ENCODE measurements at places on chromosomes 13 and 19.

- DNase-seq, result peak; percentile 13
These were observed 103.8 kb downstream of the TNFRSF19 start for GRCh38 chr13:23673867-23674605.

DNA sequence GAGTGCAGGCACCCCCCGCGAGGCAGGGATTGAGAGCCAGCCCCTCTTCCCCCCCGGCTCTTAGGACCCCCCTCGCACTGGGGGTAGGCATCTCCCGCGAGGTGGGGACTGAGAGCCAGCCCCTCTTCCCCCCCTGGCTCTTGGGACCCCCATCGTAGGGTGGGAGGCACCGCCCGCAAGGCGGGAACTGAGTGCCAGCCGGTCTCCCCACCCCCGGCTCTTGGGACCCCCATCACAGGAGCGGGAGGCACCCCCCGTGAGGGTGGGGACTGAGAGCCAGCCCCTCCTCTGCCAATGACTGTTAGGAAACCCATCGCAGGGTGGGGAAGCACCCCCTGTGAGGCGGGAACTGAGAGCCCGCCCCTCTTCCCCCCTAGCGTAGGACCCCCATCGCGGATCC, 363.4 kb upstream of the SPRY2 start:
- no peak for DNase-seq

- peak; percentile 95 for DNase-seq
These were observed 71.5 kb downstream of the NUFIP1 start for GRCh38 chr13:44917589-44918325.

GRCh38 chr13:77697217-77698103, at the start of gene SLAIN1:
SLAIN1 (plus strand) TSS chr13:77697687; CDS start chr13:77697914, 227 bp downstream.
- peak; percentile 46 for DNase-seq

GRCh38 chr13:59568306-59568705, 595.4 kb downstream of the DIAPH3 start:
- no peak for DNase-seq

DNA sequence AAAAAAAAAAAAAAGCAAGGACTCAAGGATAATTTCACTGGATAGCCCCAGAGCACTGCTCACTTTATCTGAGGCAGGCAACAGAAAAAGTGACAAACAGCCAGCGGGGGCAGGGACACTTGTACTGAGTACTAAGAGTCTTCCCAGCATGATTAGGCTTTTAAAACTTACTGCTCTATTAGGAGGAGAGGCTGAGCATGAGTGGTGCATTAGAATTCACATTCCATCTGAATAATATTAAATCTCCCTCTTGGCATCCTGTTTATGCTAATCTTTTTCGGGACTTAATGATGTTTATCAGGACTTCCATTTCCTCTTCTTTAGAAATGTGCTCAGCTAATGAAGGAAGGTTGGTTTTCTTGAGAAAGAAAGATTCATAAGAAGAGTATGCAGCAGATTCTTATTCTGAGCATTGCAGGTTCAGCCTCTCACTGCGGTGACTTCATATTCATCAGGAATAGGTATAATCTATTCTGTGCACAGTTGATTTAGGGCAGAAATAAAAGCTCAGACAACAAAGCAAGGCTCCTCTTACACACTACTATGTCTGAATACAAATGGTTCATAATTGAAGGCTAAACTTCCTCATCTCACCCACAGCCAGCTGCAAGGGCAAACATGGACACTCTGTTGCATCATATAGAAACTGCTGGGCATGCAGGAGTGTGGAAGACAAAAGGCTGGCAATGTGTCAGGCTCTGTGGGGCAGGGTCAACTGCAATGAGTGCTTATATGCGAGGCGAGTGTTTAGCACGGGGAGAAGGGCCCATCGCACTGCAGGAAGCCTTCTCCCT, 107.0 kb downstream of the KL start:
- peak; percentile 44 for DNase-seq

GRCh38 chr13:76672420-76672819, 213.8 kb downstream of the KCTD12 start:
- DNase-seq, result peak; percentile 50

GRCh38 chr19:34408411-34408810, 4.2 kb downstream of the PDCD2L start:
- DNase-seq, result no peak

- DNase-seq, result no peak
These were observed 63.5 kb downstream of the SIAH3 start for GRCh38 chr13:45788011-45788410.

- DNase-seq, result no peak
These were observed 12.6 kb downstream of the LRRC4B start for GRCh38 chr19:50555450-50556281.

- DNase-seq, result peak; percentile 86
These were observed 40.3 kb downstream of the ANKRD10 start for GRCh38 chr13:110874508-110874960.

- peak; percentile 72 for DNase-seq
These were observed 849 bp downstream of the GAS6 start for GRCh38 chr13:113862931-113863523.

DNA sequence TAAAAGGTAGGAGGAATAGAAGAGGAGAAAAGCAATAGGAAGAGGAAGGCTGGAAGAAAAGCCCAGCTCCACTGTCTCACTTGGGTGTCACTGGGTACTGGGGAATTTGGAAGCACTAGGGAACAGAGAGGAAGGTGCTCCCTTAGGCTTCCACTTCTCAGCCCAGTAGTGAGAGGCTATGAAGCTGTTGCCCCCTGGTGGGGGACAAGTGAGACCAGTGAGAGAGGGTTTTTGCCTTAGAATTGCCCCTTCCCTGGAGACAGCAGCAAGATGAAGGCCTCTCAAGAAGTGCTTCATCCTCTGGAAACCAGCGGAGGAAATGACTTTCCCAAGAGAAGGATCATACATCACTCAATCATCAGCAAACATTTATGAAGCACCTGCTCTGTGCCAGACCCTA, 4.7 kb upstream of the ZNF606 start:
- no peak for DNase-seq

DNA sequence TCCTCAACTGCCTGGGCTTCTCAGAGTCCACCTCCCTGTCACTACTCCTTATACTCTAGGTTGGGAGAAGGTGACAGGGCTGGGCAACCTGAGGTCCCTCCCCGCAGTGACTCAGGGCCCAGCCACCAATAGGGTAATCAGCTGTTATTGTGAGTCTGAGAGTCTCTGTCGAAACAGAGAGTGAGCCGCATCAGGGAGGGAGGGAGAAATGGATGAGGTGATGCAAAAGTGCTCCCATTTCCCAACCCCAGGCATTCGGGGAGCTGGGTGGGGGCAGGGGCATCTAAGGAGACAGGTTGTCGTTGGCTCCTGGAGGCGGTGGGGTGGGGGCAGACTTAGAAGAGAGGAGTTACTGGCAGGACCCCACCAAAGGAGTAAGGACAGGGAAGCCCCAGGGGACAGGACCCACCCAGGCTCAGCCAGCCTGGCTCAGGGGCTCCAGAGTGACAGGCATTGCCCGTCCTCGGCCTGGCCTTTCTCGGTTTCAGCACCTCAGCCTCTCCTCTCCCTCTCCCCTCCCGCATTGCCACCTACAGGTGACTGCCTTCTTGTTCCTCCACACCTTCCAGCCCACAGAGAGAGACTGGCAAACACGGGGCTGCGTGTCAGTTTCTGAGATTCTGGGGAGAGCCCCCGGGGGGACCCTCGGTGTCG, at the start of gene DMKN:
Gene DMKN (minus strand): TSS at position 22 of the 654 bp plus-strand sequence. CDS start 174 bp downstream, outside the sequence.
- DNase-seq, result peak; percentile 93

DNA sequence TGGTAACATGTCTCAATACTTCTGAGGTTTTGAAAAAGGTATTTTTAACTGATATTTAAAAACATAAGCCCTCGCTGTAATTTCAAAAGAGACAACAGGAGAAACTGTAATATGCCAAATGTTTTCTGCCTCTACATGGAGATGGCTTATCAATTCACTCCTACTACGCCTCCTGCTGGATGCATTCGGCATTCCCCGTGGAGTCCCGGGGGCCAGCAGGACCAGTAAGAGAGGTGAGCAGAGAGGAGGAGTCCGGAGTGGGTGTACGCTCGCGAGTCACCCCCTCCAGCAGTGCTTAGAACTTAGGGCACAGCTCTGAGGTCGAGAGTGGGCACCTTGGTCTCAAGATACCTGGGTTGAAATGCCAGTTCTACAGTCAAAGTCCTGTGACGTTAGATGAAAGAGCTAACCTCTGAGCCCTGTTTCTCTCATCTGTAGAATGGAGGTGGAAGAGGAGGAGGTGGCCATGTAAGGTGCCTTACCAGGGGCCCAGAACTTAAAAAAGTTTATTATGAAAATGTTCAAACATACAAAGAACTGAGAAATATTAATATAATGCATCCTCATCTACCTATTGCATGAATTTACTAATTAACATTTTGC, 110.2 kb downstream of the STK24 start:
- DNase-seq, result peak; percentile 72

- no peak for DNase-seq
These were observed 15.4 kb upstream of the DHDH start for GRCh38 chr19:48918071-48918470.

DNA sequence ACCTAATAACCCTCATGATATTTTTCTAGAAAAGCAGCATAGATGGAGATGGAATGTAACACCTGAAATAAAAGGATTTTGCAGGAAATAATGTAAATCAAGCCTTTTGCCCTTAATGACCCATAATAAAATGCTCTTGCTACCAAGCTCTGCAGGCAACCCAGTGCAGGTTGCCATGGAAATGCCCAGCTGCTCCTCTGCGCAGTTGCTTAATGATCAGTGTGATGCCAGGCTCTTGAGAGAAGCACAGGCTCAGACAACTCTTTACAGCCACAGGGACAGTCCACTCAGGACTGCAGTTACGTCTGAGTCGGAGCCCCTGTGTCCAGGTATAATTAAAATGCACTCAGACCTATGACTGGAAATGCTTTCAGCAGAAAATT, 165.5 kb downstream of the LACC1 start:
- no peak for DNase-seq

DNA sequence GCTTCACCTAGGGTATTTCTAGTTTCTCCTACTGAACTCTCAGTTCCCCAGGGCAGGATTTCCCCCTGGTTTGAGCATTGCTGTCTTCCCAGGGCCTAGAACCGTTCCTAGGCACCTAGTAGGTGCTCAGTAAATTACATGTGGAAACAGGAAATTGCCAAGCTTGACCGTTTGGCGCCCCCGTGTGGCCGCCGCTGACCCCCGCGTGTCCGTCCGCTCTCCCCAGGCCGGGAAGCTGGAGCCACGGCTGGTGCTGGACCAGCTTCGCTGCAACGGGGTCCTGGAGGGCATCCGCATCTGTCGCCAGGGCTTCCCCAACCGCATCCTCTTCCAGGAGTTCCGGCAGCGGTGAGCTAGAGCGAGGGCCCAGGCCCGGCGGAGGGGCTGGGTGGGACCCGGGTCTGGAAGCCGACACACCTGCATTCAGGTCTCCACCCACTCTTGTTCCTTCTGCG, 55.5 kb downstream of the MYH14 start:
- peak; percentile 12 for DNase-seq

DNA sequence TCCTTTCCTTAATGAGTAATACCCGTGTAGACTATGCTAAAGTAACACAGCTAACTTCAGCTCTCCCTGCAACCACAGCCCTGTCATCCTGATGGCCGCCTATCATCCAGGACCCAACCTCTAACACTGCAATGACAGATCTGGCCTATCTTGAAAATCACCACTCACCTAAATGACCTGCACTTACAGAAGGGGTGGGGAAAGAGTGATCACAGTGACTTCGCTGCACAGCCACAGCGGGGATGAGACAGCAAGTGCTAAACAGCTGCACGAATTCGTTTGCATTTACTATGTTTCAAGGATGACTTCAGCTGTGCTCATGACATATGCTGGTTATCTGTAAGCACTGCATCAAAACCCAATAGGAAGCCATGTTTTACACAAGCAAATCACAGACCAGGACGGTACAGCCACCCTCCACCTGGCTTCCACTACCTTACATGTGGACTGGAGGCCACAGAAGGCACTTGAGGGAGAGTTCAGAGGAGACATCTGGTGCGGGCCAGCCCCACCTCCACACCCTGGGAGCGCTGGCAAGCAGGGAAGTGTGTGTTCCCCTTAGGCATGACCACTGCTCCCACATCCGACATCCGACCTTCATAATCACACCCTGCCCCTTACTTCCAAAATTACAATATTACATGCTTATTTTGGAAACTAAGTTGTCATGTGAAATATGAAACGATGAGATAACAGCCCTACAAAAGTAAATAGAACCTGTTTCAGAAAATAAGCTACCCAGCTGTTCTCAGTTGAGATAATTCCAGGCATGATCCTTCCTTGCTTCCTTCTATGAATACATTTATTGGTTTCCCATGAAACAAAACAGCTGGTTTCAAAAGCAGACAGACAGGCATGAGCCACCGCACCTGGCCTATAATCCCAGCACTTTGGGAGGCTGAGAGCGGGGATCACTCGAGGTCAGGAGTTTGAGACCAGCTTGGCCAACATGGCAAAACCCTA, 95.7 kb downstream of the STK24 start:
- DNase-seq, result no peak

GRCh38 chr13:80436571-80437169, 95.7 kb upstream of the SPRY2 start:
- DNase-seq, result no peak

GRCh38 chr13:21894091-21894490, 223.2 kb downstream of the FGF9 start:
- DNase-seq, result no peak

- no peak for DNase-seq
These were observed 324.6 kb downstream of the SHISA2 start for GRCh38 chr13:25727250-25727649.

GRCh38 chr19:7450243-7451223, 38.3 kb downstream of the PEX11G start:
- DNase-seq, result peak; percentile 10

GRCh38 chr19:501646-502045, 5.4 kb downstream of the MADCAM1 start:
- DNase-seq, result no peak

GRCh38 chr19:2055931-2056836, 5.1 kb upstream of the MKNK2 start:
- DNase-seq, result peak; percentile 78

DNA sequence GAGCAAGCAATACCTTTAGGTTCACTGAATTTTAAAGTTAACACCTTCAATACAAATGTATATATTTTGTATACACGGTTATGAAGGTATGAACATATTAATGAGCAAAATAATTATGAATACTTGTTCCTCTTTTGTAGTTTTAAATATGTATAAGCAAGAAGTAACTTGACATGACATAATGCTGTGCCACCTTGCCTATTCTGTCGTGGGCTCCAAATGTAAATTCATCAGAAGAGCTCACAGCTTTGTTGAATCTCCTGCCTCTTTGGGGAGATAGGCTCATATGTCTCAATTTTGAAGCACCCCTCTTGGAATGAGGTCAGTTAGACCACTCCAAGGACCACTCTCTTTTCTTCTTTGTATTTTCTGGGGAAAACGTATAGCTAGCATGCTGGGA, 59.3 kb downstream of the LRCH1 start:
- DNase-seq, result no peak

GRCh38 chr19:14265290-14266036, 59.5 kb upstream of the ADGRL1 start:
- no peak for DNase-seq

Data from GM23248 (cell line).